ENCODE measurements at places on chromosomes 16 and 17.
A peak's percentile ranks its signal among the peaks of the same experiment; 100 is the strongest.

DNA sequence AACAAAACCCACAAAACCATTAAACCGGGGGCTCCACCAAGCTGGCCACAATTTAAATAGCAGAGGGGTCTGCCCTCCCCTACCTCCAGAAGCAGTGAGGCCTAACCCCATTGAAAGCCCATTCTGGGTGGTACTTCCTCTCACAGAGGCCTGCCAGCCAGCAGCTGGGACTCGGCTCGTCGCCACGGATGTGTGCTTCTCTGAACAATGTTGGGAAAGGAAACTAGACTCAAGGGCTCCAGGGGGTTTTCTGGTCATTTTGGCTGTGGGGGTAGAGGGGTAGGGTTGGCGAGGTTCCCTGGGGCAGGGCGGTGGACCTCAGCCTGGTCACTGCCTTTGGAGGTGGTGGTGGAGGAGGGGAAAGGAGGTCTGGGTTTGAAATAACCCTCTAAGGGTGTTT lies 4.7 kb upstream of the PLCG2 start:
- no peak for DNase-seq

- no peak for DNase-seq
These were observed 46.2 kb downstream of the GNAO1 start for GRCh38 chr16:56237451-56237930.

DNA sequence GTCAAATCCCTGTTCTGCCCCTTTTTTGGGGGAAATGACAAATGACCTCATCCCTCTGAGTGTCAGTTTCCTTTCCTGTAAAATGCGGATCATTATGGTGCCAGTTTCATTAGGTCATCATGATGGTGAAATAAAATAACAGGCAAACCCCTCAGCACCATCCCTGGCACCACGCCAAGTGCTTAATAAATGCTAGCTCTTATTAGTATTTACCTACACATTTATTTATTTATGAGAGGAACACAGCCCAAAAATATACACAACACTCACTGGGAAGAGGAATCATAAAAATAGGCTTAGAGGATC lies 28.6 kb upstream of the GPRC5B start:
- DNase-seq = no peak

DNA sequence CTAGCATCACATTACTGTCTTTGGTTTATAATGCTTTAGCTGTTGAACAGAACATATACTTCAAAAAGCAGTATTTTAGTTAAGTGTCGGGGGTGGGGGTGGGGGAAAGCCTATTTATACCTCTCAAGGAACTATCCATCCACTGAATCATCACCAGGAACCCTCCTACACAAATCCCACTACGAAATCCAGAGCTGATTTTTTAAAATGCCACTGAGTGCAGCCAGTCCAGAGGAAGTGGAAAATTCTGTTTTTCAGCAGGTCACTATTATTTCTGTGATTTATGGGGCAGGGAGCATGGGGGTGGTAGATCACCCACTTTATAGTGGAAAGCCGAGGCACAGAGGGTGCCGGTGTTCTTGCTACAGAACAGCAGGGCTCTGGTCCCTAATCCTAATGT lies 284.1 kb downstream of the SOX9 start:
- DNase-seq = no peak

GRCh38 chr17:5705081-5705875 lies 121.0 kb upstream of the NLRP1 start:
- DNase-seq = peak; percentile 74
